ENCODE measurements at places on chromosomes 1 and 21. TPM values are rescaled to one million over a fixed set of nuclear protein-coding genes. Genes with fewer than 3 reads are reported as not detected.

- ATAC-seq, result no peak
These were observed 253.1 kb upstream of the NEGR1 start for GRCh38 chr1:72535470-72535869.

GRCh38 chr1:219427989-219428388 is 184.9 kb downstream of the ZC3H11B start:
- no peak for ATAC-seq

DNA sequence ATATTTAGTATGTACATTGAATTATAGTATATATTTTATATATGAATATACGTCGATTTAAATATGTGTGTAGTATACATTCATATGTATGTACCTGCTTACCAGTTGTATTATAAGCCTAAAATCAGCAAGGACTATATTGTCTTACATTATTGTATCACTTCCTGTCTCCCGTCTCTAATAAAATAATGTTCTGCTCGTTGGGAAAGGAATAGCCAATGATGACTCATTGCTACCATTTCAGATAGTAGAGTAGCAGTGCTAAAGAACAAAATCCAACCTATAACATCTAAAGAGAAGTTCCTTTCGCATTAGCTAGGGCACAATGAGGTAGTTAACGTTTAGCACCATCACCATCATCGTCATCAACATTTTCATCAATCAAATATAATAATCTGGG is 39.9 kb upstream of the SMYD2 start:
- no peak for ATAC-seq

RNU1-3 gene
- 6,387 TPM for total RNA-seq

PLEKHA6 gene
- 11.1 TPM for total RNA-seq

GRCh38 chr1:51689643-51690042 is 72.8 kb downstream of the OSBPL9 start:
- no peak for ATAC-seq

SEMA6C gene
- total RNA-seq, result 0.88 TPM

DNA sequence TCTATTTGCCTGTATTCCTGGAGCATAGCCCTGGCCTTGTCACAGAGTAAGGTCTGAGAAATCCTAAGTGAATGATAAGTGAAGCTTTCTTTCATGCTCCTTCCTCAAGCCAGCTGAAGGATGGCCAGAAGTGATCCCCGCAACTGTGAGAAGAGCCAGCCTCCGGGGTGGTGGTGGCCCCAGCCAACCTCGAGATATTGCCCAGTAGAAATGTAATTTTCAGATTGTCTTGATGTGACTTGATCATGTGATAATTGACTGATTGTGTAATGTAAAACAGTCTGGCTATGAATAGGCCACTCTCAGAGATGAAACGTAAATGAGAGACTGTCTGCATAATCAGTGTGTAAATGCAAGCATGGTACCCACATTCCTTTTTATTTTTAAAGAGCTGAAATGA is 242.4 kb upstream of the CAMK1G start:
- ATAC-seq, result no peak

- ATAC-seq, result no peak
These were observed 4.5 kb downstream of the ADARB1 start for GRCh38 chr21:45078877-45079281.

- ATAC-seq, result no peak
These were observed 31.4 kb upstream of the LEPR start for GRCh38 chr1:65388908-65389695.

DNA sequence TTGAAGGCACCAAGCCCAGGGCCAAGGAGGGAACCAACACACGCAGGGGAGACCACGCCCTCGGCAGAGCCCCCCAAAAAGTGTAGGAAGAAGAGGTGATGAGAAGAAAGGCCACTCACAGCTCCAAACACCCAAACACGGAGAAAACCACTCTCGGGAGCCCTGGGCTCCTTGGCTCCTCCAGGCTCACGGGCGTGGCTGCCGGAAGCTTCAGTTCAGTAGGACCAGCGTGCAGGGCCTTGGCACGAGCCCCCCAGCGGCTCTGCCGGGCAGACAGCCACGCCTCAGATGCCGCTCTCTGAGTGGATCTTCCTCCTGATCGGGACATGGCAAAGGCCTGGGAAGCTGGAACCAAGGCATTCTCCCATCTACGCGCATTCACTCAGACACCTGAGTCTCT is 94.0 kb downstream of the NPHP4 start:
- no peak for ATAC-seq

Measured in esophagus mucosa (tissue), 1 donor.